GM10248 (cell line): ENCODE measurements at places on chromosomes 3 and 15.
A peak's percentile ranks its signal among the peaks of the same experiment; 100 is the strongest.

- no peak for DNase-seq
These were observed 1009.6 kb downstream of the ROBO2 start for GRCh38 chr3:78049521-78049920.

DNA sequence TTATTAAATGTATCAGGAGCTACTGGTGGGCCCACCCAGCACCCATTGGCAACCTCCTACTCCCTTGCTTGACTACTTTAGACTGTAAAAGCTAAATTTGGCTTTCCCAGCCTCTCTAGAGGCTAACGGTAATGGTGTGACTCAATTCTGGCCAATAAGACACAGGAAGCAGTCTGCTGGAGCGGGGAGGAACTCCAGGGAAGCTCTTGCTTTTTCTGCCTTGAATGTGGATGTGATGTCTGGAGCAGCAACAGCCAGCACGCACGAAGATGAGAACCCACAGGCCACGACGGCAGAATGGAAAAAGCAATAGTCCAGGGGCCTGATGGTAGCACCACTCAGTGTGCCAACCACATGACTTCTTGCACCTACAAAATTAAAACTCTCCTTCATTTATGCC, 39.9 kb downstream of the RAB6B start:
- DNase-seq: no peak

DNA sequence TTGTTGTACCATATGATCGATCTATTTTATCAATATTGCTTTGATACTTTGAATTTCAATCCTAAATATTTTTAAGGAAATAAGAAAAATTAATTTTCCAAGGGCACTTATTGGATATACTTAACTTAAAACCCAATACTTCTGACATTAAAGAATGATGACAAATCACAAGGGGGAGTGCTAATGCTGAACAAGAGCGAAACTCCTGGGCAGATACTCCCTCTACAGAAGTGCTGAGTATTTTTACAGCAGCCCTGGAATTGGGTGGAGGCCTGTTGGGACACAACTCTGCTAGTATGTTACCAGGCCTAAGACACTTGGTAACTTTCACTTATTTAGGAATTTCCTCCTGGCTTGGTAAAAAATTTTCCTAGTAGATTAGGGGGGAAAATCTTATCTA, 46.2 kb downstream of the DENND6A start:
- DNase-seq: peak; percentile 19

GRCh38 chr3:189307963-189308362, 136.2 kb downstream of the TPRG1 start:
- DNase-seq: no peak

DNA sequence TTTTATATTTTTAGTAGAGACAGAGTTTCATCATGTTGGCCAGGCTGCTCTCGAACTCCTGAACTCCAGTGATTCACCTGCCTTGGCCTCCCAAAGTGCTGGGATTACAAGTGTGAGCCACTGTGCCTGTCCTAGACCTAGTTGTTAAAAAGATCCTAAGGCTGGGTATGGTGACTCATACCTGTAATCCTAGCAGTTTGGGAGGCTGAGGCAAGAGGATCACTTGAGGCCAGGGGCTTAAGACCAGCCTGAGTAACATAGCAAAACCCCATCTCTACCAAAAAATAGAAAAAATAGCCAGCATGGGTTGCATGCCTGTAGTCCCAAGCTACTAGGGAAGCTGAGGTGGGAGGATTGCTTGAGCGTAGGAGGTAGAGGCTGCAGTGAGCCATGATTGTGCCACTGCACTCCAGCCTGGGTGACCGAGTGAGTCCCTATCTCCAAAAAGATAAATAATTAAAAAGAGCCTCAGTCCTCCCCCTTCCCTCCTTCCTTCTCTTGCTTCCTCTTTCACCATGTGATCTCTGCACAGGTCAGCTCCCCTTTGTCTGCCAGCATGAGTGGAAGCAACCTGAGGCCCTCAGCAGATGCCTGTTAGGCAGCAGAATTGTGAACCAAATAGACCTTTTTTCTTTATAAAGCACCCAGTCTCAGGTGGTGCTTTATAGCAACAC, 9.8 kb upstream of the FNDC3B start:
- no peak for DNase-seq

- DNase-seq: no peak
These were observed 41.3 kb upstream of the RARB start for GRCh38 chr3:25386686-25387255.

DNA sequence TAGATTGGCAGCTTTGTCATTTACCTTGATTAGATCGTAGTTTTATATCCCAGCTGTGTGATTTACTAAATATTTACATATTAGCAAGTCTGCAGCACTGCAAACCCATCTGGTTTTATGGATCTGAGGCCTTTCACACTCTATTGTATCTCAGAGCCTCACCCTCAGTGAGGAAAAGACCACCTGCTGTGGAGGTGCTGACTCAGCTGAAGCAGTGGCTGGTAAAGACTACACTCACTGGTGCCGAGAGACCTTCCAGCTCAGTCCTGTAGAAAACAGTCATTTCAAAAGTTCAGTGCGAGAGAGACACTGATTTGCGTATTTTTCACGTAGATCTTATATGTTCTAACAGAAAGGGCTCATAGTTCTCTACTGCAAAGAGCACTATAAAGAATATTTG, 307.8 kb upstream of the TPM1 start:
- DNase-seq: no peak

GRCh38 chr3:110311541-110311940, 760.1 kb upstream of the NECTIN3 start:
- no peak for DNase-seq

GRCh38 chr3:112761062-112761638, 85.5 kb downstream of the CD200R1L start:
- DNase-seq: no peak

DNA sequence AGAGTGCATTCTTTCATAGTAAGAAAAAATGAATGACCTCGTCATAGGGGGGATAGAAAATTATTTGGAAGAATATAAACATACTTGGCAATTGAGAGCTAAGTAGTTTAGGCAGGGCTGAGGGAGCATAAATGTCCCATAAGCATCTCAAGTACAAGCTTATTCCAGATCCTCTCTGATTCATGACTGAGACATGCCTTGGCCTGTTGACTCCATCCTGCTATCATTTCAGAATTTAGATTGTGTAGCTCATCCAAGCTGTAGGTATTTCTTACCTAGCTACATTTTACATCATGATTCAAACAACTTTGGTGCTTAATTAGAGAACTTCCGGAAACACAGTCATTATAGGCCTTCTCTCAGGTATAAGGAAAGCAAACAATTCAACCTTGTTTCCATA, 12.3 kb downstream of the POGLUT1 start:
- no peak for DNase-seq

DNA sequence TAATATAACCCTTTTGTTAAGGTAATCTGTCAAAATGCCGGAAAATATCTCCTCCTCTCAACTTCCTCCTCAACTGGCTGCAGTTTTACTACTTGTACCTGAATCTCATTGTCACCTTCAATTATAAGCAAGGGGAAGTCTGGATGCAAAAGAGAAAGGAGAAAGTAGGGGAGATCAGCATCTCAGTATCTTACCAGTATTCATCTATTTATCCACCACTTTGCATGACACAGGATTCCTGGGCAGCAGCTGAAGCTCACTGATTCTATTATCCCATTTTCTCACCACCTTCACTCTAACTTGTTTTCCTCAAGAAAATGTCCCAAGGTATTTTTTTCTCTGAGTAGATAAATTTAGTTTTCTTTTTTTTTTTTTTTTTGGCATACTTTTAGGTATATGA, 440.5 kb upstream of the CBLB start:
- no peak for DNase-seq

DNA sequence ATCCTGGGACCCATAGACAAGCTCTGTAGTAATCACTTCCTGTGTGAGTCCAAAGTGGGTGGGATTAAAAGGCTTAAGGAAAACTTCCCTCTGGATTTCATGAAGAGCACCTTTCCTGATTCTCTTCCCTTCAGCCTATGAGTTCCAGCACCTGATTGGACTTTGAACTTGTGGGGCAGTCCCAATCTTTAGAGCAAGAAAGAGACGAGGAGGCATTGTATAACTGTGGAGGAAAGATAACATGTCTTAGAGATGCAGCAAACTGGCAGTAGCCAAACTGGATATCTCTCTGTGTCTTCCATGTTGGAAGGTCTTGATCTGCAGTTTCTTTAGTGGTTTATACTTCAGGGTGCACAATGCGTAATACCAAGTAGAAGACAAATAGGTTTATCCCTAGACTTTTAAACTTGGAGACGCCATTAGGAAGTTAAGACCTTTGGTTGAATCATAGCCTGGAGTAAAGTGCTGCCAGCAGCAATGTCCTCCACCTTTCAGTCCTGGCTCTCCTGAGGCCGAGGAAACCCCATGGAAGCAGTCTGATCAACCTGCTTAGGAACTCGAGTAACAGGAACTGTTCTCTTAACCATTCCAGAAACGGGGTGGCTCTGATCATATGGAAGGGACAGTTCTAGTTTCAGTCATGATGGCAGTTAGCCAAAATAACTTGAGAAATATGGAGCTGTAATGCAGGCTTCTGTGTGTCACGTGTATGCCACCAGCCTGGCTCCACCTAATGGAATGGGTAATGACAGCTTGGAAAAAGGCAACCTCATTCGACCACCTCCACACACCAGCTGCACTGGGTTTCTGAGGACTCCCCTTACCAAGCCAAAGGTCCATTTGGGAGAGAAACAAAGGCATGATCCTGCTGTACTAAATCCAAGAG, 4.7 kb downstream of the EIF1B start:
- no peak for DNase-seq

DNA sequence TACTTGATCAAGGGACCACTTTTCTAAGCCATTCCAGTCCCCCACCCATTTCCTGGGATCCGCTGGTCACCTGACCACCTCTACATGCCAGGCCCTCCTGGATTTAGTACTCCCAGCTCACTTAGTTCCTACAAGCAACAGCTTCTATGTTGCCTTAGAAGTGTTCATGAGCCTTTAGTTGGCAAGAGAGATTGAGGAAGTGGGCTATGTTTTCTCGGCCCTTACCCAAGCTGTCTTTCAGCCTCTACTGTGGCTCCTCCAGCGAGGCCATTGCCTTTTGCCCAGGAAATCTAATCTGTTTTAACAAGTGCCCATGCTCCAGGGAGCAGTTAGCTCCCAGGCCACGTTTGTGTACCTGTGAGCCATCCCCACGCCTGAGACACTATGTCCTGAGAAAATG, 4.5 kb upstream of the PRKAR2A start:
- DNase-seq: no peak

DNA sequence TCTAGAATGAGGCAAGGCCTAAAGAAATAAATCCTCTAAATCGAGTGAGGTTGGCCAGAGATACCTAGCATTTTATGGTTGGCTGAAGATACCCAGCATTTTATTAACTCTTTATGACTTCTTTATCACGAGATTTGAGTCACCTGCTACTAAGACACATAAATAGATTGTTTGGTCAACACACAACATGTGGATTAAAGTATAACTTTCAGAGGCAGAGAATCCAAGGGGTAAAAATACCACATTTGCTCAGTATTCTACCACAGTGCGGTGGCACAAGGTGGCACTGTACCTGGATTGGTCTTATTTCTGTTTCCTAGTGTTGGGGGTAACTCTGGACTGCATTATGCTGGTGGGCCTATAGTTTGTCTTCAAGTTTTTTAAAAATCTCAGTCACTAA, 27.0 kb upstream of the VILL start:
- no peak for DNase-seq

GRCh38 chr3:42914771-42915515, 9.0 kb downstream of the ZNF662 start:
- no peak for DNase-seq

DNA sequence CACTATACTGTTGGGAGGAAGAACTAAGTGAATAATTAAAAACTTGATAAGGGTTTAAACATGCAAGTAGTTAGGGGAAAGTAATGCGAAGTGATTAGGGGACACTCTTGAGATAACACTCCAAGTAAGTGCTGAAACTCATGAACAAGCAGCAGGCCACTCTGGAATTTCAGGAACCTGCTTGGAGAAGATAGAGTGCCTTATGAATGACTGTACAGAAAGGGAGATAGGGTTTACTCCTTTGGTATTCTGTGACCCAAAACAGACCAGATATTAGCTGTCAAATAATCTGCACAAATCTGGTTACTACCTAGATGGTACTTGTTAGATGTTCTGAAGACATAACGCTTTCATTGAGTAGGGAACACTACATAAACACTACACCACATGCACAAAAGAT, 85.6 kb downstream of the FRMD4B start:
- no peak for DNase-seq

DNA sequence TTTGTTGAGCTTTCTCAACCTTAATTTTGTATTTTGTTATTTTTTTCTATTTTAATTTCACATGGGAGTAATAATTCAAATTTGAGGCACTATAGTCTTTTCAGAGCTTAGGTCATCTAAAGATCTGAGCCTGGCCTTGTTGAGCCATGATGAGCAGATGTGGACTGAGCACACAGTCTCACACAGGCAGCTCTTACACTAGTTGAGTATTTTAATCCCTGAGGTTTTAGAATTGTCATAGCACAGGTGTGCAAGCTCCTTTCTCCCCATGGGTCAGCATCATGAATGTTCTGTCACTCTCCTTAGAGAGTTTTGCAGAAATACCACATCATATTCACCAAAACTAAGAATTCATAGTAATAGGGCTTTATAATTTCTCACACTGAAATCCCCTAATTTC, 4.9 kb downstream of the ZBTB38 start:
- no peak for DNase-seq

GRCh38 chr3:29759411-29760225, 478.7 kb downstream of the RBMS3 start:
- no peak for DNase-seq

GRCh38 chr15:26667222-26667988, 105.5 kb downstream of the GABRB3 start:
- no peak for DNase-seq

GRCh38 chr3:8563146-8563545, 61.5 kb downstream of the LMCD1 start:
- no peak for DNase-seq

DNA sequence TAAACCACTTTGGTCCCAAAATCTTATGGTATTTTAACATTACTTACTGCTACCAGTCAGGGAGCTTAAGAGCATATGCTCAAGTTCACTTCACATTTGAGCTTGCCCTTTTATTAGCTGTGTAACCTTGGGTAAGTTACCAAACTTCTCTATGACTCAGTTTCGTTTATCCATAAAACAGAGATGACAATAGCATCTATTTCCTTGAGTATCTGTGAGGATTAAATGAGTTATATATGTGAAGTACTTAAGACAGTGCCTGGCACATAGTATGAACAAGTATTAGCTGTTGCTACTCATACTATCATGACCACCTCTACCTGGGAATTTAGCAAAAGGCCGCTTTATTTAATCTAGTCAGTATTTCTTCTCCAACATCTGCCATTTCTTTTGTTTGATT, 5.9 kb downstream of the ATOSA start:
- no peak for DNase-seq

DNA sequence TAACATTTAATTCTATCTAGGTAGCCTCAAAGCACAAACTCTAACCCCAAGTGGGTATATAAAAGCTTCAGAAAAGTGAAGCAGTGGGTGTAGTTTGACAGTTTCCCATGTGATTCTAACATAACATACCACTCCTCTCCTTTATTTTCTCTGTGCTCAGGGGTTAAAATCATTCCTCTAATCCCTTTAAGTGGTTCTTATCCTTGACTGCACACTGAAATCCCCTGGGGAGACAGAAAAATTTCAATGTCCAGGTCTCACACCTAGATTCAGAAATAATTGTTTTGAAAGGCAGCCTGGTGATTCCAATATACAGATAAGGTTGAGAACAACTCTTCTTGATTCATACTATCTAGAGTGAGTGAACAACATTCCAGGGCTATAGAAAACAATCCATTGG, 986.4 kb downstream of the ROBO1 start:
- no peak for DNase-seq
